ENCODE measurements at places on chromosomes 13 and 19.
A peak's percentile ranks its signal among the peaks of the same experiment; 100 is the strongest.

DNA sequence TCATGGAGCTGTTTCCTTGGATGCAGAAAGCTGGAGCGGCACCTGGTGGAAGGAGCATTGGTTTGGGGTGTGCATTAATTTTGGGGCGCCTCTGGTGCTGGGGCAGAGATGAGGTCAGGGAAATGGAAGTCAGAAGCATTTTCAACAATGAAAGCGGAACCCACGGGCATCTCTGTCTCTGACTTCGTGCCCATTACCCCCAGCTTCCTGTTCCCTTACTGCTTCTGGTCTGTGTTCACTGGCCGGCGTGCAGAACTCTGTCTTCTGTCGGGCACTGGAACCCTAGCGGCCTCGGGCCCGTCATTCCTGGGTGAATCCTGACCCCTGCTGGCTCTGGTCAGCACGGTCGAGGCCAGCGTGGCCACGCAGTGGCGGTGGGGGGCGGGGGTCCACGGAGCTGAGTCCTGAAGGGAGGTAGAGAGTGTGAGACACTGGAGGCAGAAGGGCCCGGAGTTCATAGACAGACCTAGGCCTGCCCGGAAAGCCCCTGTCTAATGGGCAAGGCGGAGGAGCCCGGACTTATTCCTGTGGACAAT, 7.9 kb upstream of the LINGO3 start:
- no peak for DNase-seq
- H3K4me3 ChIP-seq, result no peak overlapping the region
- peaks cover 6% of the 10 kb centered on the region for H3K27me3 ChIP-seq
- no peaks in the 10 kb centered on the region for H3K36me3 ChIP-seq

DNA sequence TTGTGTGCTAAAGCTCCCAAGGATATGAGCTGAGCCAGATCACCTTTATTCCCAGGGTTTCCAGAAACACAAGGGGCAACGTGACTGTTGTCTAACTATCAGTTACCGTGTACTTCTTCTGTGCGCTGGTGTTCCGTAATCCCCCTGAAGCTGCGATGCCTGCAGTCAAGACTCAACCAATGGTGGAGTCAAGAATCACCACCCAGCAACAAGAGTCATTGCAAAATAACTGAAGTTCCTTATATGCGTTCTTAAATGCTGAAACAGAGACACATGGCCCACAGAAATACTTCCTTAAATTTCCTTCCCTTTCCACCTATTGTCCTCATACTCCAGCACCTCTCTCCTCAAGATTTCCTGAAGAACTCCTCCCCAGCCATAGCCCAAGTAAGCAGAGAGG, 200.2 kb downstream of the KATNAL1 start:
- peaks cover 13% of the 10 kb centered on the region for H3K4me1 ChIP-seq
- DNase-seq, result no peak
- no peak overlapping the region for H3K27ac ChIP-seq
- H3K36me3 ChIP-seq, result no peaks in the 10 kb centered on the region
- no peaks in the 10 kb centered on the region for H3K27me3 ChIP-seq
- H3K4me3 ChIP-seq, result no peak overlapping the region

GRCh38 chr19:50599427-50599826, 31.2 kb upstream of the LRRC4B start:
- H3K36me3 ChIP-seq, result no peaks in the 10 kb centered on the region
- no peak overlapping the region for H3K27ac ChIP-seq
- no peak overlapping the region for H3K4me3 ChIP-seq

DNA sequence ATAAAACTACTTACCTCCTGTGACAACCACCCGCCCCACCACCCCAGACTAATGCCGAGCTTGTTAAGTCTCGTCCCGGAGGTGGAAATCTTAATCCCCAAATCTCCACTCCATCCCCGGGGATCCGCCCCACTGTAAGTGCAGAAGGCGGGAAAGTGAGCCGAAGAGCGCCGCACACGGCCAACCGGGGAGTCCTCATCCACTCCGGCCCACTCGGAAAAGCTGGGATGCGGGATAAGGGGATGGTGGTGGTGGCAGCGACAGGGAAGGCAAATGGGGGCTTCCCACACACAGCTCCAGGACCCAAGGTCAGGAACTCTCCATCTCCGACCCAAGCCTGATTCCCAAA, 621 bp downstream of the FBL start:
- peaks cover 46% of the 10 kb centered on the region for H3K4me1 ChIP-seq
- DNase-seq, result no peak
- peak overlapping the region; percentile 85 for H3K27ac ChIP-seq
- H3K27me3 ChIP-seq, result no peaks in the 10 kb centered on the region

DNA sequence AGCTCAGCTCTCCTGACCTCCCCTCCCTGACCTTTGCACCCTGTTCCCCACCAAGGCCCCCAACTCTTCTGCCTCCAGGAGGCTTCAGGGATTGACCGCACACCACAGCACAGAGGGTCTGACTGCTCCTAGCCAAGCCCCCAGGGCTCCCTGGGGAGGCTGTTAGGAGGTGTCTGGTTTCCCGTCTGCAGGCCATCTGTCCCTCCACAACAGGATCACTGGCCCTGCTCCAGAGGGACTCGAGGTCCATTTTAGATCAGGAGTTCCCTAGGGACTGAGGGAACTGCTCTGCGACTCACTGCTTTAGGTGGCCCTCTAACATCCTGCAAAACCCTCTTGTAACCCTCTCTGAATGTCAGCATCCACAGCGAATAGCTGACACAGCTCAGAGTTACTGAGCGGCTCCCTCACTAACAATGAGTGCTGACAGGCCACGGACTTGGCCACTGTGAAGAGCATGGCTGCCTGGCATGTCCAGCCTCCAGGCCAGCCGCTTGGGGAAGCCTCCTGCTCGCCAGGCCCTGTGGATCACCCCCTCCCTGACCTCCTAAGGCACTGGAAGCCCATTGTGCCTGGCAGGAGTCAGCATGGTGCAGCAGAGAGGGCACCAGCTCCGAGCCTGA, 17.7 kb downstream of the GRIK5 start:
- H3K27me3 ChIP-seq, result no peaks in the 10 kb centered on the region
- no peak overlapping the region for H3K4me3 ChIP-seq
- H3K27ac ChIP-seq, result peak overlapping the region; percentile 49
- peaks cover 11% of the 10 kb centered on the region for H3K4me1 ChIP-seq

- no peak for DNase-seq
- H3K27ac ChIP-seq, result no peak overlapping the region
- H3K36me3 ChIP-seq, result no peaks in the 10 kb centered on the region
Measured at GRCh38 chr19:30222428-30222873, 149.7 kb upstream of the ZNF536 start.

DNA sequence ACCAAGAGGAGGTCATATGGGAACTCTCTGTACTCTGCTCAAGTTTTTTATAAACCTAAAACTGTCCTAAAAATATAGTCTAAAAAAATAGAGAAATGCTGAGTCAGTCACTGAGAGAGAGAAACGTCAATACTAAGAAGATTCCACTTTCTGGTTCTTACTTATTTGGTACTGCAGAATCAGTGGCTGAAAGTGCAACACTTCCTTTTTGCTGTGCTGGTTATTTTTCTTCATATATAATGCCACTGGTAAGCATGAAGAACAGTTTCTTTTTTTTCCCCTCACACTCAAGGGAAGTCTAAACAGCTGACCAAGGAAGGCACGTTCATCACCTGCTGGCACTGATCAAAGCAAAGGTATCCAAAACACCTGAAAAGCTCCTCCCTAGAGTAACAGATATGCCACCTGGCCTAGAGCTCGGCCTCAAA, 44.3 kb upstream of the N4BP2L1 start:
- no peak for DNase-seq
- no peak overlapping the region for H3K4me3 ChIP-seq
- H3K27me3 ChIP-seq, result no peaks in the 10 kb centered on the region
- H3K27ac ChIP-seq, result peak overlapping the region; percentile 52
- H3K36me3 ChIP-seq, result no peaks in the 10 kb centered on the region

DNA sequence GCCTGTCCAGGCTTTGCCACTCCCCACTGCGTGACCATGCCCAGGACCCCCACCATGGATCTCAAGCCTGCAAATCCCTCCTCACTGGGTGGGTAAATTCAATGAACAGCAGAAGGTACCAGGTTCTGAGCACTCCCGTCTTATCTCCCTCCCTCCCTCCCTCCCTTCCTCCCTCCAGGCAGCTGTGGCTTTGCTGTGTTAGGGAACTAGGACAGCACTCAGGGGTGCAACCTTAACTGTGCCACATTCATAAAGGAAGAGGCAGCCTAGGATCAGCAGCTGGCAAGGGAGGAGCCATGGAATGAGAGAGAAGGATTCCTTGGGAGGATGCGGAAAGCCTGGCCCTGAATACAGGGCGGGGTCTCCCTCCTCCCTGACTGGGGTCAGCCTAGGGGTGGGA, 5.6 kb downstream of the CEACAM4 start:
- no peak for DNase-seq
- H3K27ac ChIP-seq, result no peak overlapping the region
- no peak overlapping the region for H3K4me3 ChIP-seq
- H3K4me1 ChIP-seq, result no peaks in the 10 kb centered on the region
- H3K27me3 ChIP-seq, result no peaks in the 10 kb centered on the region

DNA sequence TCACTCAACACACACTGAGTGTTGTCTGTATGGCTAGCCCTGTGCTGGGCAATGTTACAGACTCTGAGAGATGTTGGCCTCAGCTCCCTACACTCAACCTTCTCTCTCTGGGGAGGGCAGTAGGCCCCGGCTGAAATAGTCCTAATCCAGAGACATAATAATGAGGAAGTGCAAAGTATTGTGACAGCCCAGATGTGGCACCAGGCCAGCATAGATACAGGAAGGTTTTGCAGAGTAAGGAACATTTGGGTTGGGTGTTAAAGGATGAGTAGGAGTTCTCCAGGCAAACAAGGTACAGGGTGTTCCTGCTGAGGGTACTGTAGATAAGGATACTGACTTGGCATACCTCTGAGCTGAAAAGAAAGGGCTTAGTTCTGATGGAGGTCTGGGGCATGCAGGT, 2.4 kb downstream of the LIN7B start:
- no peak for DNase-seq
- H3K27me3 ChIP-seq, result no peaks in the 10 kb centered on the region
- H3K4me1 ChIP-seq, result peaks cover 42% of the 10 kb centered on the region
- H3K27ac ChIP-seq, result no peak overlapping the region
- no peak overlapping the region for H3K4me3 ChIP-seq

DNA sequence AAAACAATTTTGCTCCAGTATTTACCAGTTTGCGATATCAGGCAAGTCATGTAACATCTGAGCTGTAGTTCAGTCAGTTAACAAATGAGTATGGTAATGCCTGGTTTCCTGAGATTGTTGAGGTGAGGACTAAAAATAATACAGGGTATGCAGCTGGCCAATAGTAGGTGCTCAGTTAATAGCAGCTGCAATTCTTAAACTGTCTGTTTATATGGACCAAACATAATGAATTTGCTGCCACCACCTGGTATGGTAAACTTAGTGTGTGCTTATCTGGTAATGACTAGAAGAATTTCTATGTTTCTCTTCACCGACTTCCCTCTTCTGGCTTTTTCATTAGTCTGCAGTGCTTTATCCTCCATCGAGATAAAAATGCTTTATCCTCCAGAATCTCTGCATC, 9.1 kb downstream of the ZMYM2 start:
- peaks cover 11% of the 10 kb centered on the region for H3K4me1 ChIP-seq
- H3K27me3 ChIP-seq, result no peaks in the 10 kb centered on the region
- H3K4me3 ChIP-seq, result no peak overlapping the region
- H3K36me3 ChIP-seq, result no peaks in the 10 kb centered on the region
- no peak for DNase-seq

GRCh38 chr19:55231391-55232285, 3.1 kb upstream of the TMEM86B start:
- H3K36me3 ChIP-seq, result peaks cover 71% of the 10 kb centered on the region
- H3K4me1 ChIP-seq, result no peaks in the 10 kb centered on the region
- H3K27me3 ChIP-seq, result no peaks in the 10 kb centered on the region

- no peak overlapping the region for H3K27ac ChIP-seq
- no peaks in the 10 kb centered on the region for H3K36me3 ChIP-seq
- no peaks in the 10 kb centered on the region for H3K27me3 ChIP-seq
- no peak overlapping the region for H3K4me3 ChIP-seq
Measured at GRCh38 chr13:51581148-51581820, 3.0 kb upstream of the WDFY2 start.

DNA sequence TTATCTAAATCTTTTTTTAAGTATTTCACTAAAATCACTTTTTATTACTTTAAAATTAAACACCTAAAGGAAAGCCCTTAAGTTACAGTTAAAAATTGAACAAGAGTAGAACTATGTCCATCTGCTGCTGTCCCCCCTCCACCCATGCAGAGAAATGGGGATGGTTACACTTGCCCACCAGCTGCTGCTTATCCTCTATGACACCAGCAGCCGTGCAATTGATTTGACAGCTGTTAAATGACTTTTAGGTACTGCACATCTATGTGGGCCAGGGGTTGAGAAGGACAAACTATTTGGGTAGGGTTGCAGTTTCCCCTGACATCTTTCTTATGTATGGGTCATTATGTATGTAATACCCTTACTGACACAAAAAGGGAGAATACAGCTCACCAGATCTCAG, 77.2 kb downstream of the TBC1D4 start:
- H3K36me3 ChIP-seq, result no peaks in the 10 kb centered on the region
- no peak overlapping the region for H3K27ac ChIP-seq
- H3K4me1 ChIP-seq, result no peaks in the 10 kb centered on the region
- DNase-seq, result no peak

- no peak overlapping the region for H3K4me3 ChIP-seq
- H3K27me3 ChIP-seq, result no peaks in the 10 kb centered on the region
- no peak overlapping the region for H3K27ac ChIP-seq
- no peaks in the 10 kb centered on the region for H3K36me3 ChIP-seq
Measured at GRCh38 chr19:5298471-5298901, 42.1 kb downstream of the PTPRS start.

DNA sequence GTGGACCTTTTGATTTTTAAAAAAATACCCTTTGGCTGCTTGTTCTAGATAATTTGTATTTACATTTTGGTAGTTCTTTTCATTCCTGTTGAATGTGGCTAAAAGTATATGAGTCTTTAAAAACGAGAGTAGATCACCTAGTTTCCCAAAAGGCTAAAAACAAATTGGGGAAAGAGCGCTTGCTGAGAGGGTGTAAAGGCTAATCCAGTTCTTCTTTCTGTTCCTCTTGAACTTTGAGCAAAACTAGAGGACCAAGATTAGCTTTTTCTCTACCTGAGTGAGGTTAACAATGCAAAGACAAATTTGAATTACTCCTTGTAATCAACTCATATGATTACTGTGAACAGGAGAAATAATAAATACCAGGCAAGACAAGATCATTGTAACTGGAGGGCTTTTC, 2513.2 kb downstream of the PCDH9 start:
- no peak overlapping the region for H3K27ac ChIP-seq
- no peaks in the 10 kb centered on the region for H3K36me3 ChIP-seq
- no peak for DNase-seq
- H3K4me3 ChIP-seq, result no peak overlapping the region
- no peaks in the 10 kb centered on the region for H3K4me1 ChIP-seq

DNA sequence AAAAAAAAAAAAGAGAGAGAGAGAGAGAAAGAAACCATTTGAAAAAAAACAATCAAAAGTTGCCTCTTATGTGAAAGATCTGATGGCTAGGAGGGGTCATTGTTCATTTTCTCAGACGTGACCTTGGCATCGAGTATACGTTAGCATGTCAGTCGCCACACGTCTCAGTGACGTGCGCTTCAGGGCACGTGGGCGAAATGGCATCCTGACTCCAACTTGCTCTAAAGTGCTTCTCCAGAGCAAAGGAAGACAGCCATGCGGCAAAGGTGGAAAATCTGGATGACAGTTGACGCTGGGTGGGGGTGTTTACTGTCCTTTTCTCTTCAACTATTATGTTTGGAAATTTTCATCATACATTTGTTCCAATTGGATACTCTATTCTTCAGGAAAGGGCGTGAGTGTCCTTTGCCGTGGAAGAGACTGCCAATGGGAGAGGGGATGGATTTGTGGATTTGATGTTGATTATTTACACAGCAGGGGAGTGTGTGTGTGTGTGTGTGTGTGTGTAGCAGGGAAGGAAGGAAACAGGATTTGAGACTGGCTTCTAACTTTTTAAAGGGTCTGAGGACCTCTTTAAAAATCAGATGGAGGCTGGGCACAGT, 25.0 kb downstream of the KLF2 start:
- H3K27me3 ChIP-seq, result no peaks in the 10 kb centered on the region
- H3K36me3 ChIP-seq, result no peaks in the 10 kb centered on the region
- no peak for DNase-seq

Data from vagina (tissue), 2 donors.